ENCODE measurements at places on chromosomes 7 and 10.

GRCh38 chr7:129299889-129300288 lies 75.1 kb downstream of the AHCYL2 start:
- no peak for DNase-seq

GRCh38 chr10:101226491-101227428 lies 2.5 kb downstream of the LBX1 start:
- DNase-seq = no peak

GRCh38 chr10:5092848-5093790 lies 1.1 kb upstream of the AKR1C3 start:
- DNase-seq = no peak

GRCh38 chr7:138167869-138168296 lies 91.6 kb downstream of the AKR1D1 start:
- no peak for DNase-seq

GRCh38 chr7:123622660-123623386 lies 21.2 kb downstream of the ASB15 start:
- DNase-seq = no peak

DNA sequence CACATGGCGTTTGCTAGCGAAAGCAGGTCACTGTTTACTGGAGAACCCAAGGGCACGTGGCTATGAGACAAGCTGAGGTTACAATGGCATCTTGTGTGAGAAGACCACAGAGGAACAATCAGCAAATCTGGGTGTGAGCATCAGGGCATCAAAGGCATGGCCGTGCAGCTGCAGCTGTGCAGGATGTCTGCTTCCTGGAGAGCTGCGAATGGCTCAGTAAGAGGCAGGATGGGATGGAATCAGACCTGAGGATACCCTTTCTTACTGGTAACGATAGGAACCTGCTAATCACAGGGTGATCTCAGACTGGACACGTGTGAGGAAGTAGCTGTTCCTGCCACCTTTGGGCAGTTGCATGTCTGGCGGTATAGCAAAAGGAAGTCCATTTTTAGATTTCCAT lies 119.5 kb downstream of the RNF216 start:
- no peak for DNase-seq

DNA sequence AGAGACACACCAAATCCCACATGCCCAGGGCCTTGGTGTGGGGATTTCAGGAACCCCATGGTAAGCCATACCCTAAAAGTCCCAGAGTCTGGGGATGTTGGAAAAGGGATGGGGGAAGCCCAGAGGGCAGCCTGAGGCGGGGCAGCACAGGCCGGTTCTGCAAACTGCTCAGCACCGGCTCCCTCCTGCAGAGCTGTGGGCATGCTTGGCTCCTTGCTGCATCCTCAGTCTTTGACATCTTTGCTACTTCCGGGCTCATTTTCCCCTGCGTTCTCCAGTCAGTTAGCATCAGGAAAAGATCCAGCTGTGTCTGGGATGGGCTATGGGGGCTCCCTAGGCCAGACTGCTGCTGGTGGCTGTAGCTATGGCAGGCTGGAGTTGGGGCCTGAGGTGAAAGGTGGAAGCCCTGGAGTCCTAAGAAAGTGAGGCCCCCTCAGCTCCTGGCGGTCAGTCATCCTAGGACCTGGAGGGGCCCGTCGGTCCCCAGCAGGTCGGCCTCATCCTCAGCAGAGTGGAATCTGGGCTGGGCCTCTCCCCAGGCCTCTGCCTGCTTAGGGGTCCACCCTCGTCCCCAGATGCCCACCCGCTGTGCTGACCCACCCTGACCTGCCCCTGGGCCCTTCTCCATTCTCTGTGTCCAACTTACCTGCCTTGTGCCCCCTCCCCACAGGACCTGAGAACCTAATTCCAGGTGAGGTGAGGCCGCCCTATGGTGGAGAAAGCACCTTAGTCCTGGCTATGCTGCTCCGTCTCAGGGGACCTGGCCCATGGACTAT lies 9.3 kb downstream of the TBATA start:
- no peak for DNase-seq

GRCh38 chr7:24827589-24827988 lies 70.3 kb upstream of the GSDME start:
- DNase-seq = peak; percentile 45

DNA sequence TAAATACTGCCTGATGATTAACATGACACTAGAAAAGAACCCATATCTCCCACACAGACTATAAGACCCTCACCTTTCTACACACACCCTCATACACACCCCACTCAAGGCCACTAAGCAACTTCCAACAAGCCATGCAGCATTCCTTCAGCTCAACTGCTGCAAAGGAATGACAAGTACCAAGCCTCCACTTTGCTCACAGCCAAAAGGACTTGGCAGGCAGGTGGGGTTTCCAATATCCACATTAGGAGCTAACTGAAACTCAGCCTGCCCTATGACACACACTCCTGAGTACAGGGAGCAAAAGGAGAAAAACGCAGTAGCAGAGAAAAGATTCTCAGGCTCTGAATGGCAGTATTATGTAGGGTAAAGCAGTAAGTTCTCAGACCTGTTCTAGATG lies 13.4 kb downstream of the USP54 start:
- DNase-seq = no peak

DNA sequence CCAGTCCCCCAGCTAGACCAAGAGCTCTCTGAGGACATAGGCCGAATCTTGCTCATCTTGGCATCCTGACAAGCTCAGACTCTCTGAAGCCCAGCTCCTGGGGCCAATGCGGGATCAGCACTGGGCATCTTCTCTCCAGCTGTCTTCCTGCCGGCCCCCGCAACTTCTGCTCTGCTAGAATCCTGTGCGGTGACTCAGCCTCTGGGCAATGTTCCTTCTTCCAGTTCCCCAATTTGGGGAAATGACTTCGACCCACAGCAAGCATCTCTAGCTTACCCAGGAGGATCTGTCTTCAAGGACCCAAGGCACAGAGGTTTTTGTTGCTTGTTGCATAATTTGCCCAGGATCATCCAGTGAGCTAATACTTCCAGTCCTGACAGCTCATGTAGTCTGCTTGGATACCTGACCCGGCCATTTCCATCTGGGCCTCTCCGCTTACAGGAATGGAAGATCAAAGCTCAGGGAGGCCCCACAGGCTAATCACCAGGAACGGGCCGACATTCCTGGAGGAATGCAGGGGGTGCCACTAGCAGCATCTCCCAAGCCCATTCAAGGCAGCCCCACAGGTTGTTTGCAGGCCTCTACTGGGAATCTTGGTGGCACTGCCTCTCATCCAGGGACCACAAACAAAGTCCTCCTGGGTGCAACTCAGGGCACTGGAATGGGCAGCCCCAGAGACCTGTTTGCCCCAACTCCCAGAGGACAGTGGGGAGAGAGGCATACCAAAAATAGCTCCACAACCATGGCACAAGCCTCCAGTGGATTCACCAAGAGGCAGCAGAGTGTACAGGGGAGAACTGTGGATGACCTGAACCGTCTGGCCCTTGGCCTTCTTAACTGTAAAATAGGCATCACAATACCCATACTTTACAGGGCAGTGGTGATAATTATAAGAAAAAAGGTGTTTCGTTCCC lies 151.9 kb downstream of the NEURL1 start:
- peak; percentile 94 for DNase-seq

DNA sequence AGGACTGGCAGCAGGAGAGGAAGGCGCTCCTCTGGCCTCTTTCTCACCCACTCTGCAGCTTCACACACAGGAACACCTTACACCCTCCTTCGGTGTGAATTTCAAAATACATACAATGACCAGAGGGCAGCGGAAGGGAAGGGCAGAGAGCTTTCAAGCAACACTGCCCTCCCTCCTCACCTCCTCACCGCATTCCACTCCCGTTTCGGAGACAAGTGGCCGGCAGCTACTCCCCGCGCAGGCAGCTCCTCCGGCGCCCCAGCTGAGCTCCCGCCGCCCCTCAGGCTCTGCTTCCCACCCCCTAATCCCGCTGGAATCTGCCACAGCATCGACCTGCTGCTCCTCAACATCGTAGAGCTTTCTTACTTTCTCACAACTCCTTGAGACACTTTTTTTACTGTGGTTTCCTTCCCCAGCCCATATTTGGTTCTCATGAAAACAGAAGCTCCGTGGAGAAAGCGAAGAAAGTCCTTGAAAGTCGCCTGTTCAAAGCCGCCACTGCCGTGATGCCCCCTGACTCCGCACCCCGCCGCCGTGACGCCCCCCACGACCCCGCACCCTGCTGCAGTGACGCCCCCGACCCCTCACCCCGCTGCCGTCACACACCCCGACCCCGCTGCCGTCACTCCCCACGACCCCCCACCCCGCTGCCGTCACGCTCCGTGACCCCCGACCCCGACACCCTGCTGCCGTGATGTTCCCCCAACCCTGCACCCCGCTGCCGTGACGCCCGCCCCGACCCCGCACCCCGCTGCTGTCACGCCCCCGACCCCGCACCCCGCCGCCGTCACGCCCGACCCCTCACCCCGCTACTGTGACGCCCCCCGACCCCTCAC lies 14.6 kb upstream of the GPER1 start:
- DNase-seq = no peak

GRCh38 chr7:115851291-115851690 lies 179.3 kb downstream of the TFEC start:
- no peak for DNase-seq

DNA sequence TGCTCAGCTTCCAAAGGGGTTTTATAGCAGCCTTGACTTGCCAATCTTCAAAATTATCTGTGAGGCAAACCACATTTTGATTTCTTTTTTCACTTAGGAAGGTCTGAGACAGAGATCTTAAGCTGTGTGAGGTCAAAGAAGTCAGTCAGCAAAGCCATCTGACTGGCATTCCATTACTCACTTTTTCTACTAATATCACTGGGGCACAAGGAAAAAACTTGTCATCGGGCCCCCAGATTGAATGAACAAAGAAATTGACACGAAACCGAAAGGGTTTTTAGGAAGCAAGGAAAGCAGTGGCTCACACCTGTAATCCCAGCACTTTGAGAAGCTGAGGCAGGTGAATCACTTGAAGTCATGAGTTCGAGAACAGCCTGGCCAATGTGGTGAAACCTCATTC lies 78.5 kb upstream of the FRMD4A start:
- no peak for DNase-seq

- DNase-seq = no peak
These were observed 32.3 kb downstream of the PITRM1 start for GRCh38 chr10:3140280-3140679.

Data from hepatic stellate cell (primary cell).